Activated naive CD8-positive, alpha-beta T cell treated with anti-CD3 and anti-CD28 coated beads for 36 hours (primary cell): ENCODE measurements at places on chromosomes 12 and 14. TPM values are rescaled to one million over a fixed set of nuclear protein-coding genes. Genes with fewer than 3 reads are reported as not detected.

SETD1B gene
- total RNA-seq: 15.6 TPM

RIPK3 gene
- 6.3 TPM for total RNA-seq

- DNase-seq: no peak
These were observed 2.1 kb downstream of the RAB15 start for GRCh38 chr14:64970041-64970440.

FOXG1 gene
- total RNA-seq: not detected

CFL2 gene
- total RNA-seq: 7.8 TPM

GRCh38 chr12:124524231-124524925 lies 43.0 kb downstream of the NCOR2 start:
- DNase-seq: no peak

CLEC14A gene
- not detected for total RNA-seq

DNA sequence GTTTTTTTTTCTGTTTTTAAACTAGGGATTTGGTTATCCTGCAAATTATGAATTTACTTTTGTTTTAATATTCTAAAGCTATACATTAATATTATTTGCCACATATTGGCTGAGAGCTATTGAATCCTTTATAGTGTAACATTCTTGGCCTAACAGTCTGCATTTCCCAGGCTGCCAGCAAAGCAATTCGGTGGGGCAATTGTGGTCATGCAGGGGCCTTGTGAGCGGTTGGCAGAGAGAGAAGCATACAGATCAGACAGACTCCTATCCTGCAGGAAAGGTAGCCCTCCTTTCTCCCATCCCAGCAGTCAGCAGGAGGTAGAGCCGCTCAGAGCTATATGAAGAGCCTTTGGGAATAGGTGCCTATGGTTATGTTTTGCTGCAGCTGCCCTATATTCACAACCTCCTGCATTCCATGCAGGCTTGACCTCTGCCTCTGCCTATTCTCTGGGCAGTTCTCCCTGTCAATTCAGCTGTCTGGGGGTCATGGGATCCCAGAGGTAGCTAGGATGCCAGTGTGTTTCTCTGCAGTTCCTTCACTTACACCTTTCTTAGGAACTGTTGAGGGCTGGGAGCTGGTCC lies 144.7 kb downstream of the GPHN start:
- no peak for DNase-seq

- no peak for DNase-seq
These were observed 12.6 kb downstream of the CFL2 start for GRCh38 chr14:34701808-34702207.

GRCh38 chr14:63468294-63468693 lies 74.9 kb downstream of the PPP2R5E start:
- no peak for DNase-seq

DNA sequence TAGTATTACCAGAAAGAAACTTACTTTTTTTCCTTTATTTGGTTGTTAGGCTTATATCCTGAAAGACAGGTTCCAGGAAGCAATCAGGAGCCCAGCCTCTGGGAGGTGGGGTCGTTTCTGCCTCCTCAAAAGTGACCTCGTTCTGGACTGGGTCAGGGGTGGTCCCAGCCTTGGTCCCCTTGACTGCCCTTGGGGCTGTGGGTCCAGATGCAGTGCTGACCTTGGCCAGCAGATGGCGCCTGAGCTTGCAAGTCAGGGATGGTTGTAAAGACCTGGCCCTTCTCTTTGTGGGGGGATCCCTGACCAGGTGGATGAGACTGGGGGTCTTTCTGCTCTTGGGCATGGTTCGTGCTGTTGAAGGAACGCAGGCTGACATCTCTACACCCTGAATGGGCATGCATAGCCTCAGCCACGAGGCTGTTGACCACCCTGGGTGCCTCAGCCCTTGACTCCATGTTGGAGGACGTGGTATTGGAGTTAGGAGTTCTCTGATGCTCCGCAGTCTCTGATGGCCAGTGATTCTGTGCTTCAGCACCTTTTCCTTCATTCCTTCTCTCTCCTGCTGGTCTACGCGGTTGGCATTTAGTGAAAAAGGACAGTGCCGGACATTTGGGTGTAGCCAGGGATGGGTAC lies 62.4 kb downstream of the ADCK1 start:
- DNase-seq: peak; percentile 62

DNA sequence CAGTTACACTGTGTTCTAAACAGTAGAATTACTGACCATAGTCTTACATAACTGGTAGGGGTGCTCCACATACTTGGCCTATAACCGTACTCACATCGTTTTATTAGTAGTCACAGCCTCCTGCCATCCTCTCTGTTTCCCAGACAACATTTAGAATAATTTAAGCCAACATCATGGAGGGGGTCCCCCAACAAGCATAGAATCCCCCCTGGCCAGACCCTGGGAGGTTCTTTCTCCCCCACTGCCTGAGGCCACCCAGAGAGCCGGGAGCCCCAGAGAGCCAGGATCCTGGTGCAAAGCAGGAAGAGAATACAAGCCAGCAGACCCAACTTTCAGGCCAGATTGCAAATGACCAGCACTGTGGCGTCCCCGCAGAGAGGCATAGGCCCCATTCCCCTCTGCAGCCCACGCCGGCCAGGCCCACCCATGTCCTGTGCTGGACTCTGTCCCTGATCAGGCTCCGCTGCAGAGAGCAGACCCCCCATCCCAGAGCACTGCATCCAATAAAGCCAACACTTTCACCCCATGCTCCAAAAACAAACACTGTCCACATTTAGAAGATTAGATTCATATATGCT lies 195.2 kb downstream of the NTF3 start:
- DNase-seq: no peak

DICER1 gene
- total RNA-seq: 53.1 TPM

DNA sequence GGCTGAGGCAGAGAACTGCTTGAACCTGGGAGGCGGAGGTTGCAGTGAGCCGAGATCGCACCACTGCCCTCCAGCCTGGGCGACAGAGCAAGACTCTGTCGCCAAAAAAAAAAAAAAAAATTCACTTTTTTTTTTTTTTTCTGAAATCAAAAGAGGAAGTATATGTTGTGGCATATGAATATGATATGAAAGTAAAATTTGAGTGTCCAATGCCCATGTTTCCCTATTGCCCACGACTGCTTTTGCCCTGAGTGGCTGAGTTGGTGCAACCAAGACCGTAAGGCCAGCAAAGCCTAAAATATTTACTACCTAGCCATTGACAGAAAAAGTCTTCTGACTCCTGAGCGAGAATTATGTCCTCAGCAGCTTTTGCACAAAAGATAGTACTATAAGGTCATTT lies 101.7 kb upstream of the PARP11 start:
- no peak for DNase-seq

CLEC1B gene
- not detected for total RNA-seq

DNA sequence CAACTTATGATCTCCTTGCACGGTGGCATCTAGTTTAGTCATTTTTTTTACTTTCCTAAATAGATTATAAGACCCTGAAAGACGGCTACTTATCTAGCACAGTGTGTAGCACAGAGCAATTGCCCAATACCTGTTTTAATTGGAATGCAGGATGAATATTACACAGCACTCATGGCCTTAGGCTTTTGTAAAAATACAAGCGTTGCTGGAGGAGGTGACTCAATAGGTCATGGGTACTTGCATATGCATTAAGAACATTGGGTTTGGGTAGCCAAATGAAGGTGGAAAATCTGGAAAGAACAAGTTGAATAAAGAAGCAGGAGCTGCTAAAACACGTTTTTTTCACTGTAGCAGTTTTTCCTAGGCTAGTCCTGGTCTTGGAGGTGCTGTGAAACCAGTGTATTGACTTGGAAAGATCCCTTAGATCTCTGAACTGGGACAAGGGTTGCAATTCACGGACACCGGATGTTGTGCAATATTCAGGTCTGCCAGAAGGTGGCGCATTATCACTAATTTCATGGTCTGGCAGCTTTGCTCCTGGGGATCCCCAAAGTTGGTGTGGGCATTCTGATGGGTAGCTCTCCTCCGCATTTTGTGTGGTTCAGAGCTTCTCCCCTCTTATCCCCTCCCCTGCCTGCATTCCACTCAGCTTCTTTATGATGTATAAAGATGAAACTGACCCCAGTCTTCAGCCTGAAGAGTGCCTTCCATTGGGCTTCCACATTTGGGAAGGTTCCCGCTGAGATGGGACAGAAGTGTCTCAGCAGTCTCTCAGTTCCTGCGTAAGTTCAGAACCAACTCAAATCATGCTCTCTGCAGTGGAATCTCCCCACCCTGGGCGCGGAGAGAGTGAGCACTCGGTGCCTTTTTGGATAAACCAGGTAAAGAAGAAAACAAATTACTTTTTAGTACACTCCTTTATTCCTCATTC lies 278.3 kb downstream of the NRXN3 start:
- DNase-seq: peak; percentile 28

RPL10L gene
- total RNA-seq: not detected

- DNase-seq: no peak
These were observed 72.7 kb upstream of the GRIP1 start for GRCh38 chr12:66751432-66752113.

TRPV4 gene
- total RNA-seq: not detected

DNA sequence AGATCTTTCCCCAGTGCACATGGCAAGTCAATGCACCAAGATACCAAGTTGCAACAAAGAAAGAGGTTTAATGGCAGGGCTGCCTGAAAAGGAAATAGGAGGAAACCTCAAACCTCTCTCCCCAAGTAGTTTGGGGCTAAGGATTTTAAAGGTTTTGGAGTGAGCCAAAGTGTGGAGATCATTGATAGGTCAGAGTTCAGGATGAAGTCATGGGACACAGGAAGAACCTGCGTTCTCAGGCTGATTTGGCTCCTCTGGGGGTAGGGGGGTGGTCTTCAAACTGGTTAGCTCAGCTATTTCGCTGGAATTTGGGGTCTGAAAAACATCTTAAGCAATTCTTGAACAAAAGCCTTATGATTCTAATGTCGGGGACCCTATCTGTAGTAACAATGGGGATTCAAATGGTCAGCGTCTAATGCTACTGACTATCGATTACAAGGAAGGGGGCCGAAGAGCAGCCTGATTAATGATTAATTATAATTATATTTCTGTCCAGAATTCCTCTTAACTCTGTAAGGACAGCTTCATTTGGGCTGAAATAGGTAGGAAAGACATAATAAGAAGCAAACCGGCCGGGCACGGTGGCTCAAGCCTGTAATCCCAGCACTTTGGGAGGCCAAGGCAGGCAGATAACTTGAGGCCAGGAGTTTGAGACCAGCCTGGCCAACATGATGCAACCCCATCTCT lies 31.4 kb downstream of the AICDA start:
- no peak for DNase-seq

DNA sequence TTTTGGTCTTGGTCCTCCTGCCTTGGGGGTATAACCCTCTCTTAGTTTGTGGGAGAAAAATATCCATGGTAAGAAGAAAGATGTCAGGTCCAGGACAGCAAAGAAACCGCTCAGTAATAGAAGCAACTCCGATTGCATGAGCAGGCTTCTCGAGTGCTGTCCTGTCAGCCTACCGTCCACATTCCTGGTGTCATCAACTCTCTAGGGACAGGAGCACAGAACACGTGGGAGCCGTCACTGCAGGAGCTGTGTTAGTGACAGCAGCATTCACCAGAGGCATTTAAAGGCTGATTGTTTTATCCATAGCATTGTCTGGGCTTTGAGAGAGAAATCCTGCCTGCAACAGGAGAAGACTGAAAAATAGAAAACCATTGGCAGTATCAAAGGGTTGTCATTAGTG lies 244.2 kb downstream of the CACNA1C start:
- no peak for DNase-seq

DPPA3 gene
- not detected for total RNA-seq

NANOG gene
- total RNA-seq: not detected

SERPINA10 gene
- not detected for total RNA-seq

GRCh38 chr14:54647378-54647777 lies 80.5 kb downstream of the SAMD4A start:
- no peak for DNase-seq

- DNase-seq: no peak
These were observed 19.1 kb downstream of the ANKRD9 start for GRCh38 chr14:102490456-102490855.

DNA sequence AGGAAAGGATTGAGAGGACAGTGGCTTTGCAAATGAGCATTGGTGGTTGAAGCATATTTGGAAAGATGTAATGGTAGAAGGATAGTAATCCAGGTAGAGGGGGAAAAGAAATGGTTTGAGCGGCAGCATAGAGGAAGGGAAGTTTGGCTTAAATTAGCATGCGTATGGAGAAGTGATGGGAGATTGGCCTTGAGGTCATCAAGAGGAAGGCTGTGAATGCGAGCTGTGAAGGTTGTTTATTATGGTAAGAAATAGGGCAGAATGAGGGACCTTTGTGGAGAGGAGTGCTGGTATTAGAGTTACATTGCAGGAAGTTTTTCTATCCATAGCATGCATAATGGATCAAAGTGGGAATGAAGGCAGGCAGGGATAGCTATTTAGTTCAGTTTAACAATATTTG lies 162.1 kb downstream of the TMTC2 start:
- no peak for DNase-seq

TAS2R43 gene
- total RNA-seq: 0.29 TPM

GRCh38 chr12:60501124-60501729 lies 905.4 kb downstream of the SLC16A7 start:
- DNase-seq: no peak

- no peak for DNase-seq
These were observed 345.0 kb downstream of the FOXG1 start for GRCh38 chr14:29111554-29111953.

- DNase-seq: no peak
These were observed 69.1 kb upstream of the HOXC13 start for GRCh38 chr12:53869500-53869899.

DNA sequence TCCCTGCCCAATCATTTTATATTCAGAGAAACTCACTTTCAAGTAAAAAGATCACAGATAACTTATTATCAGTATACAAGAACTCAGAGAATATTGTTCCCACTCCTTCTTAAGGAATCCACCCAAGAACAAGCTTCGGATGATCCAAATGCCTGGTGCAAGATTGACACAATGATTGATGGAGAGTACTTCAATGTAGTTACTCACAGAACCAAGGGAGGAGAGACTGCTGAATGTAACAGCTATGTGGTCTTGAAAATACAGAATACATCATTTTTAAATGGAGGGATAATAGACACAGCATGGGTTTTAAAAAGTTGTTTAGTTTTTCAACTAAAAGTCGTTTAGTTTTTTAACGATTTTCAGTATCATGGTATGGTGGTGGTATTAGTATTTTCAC lies 38.4 kb upstream of the SELPLG start:
- DNase-seq: no peak

GDF3 gene
- not detected for total RNA-seq

RDH12 gene
- total RNA-seq: not detected

FAM90A1 gene
- 0.41 TPM for total RNA-seq

DNA sequence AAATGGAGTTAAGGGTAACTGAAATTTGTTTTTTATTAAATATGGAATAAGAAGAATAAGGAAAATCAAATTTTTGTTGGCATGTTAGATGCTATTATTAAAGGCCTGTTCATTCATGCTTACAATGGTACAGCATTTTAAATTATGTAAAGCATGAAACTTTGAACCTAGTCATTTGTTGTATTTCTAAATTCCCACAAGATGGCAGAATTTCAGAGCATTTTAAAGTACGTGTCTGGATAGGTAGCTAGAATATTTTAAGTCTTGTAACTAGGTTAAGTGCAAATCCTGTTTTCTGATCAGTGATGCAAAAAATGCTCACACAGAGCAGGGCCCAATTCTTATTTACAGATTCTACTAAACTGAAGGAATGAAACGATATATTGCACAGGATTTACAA lies 585.6 kb upstream of the MIS18BP1 start:
- DNase-seq: no peak

FSCB gene
- total RNA-seq: not detected

GRCh38 chr12:4027412-4027811 lies 154.2 kb upstream of the PARP11 start:
- DNase-seq: peak; percentile 74

LRIG3 gene
- not detected for total RNA-seq

- DNase-seq: no peak
These were observed 42.4 kb downstream of the DEGS2 start for GRCh38 chr14:100117026-100117425.

CIROP gene
- total RNA-seq: not detected
